ENCODE measurements at places on chromosomes 11 and 22.
A peak's percentile ranks its signal among the peaks of the same experiment; 100 is the strongest.

GRCh38 chr22:31613904-31614296 lies 48.1 kb downstream of the PISD start:
- no peak for DNase-seq

DNA sequence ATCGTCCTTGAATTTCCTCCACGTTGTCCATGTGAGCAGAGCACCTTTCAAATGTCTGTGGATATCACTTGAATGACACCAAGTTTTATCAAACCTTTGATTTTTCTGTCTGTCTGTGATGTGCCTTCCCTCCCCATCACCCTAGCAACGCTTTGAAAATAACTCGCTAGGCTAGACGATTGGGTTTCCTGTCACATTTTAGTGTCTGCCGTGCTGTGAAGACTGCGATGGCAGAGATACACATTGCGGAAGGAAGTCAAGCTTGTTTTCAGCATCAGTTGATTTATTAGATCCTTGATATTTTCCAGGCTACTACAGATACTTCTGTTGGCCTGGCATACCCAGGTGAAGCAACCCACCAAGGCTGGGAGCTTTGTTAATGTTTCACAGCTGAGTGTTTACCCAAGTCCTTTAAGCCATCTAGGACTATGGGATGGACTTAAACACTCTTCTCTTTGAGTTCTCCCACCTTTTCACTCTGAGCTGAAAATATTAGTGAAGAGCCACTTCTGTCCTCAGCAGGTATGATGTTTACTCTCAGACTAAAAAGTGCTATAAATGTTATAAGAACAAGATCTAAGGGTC lies 93.6 kb upstream of the CD44 start:
- DNase-seq: no peak

GRCh38 chr11:34525888-34526657 lies 12.5 kb upstream of the ELF5 start:
- DNase-seq: no peak

GRCh38 chr11:19777039-19777376 lies 64.4 kb downstream of the NAV2 start:
- no peak for DNase-seq

GRCh38 chr22:38733329-38733723 lies 22.5 kb downstream of the SUN2 start:
- no peak for DNase-seq

GRCh38 chr11:93715797-93716396 lies 25.4 kb downstream of the TAF1D start:
- no peak for DNase-seq

GRCh38 chr11:78192911-78193351 lies 4.2 kb downstream of the USP35 start:
- DNase-seq: no peak

GRCh38 chr11:73376803-73377629 lies 817 bp downstream of the RELT start:
- peak; percentile 41 for DNase-seq

- DNase-seq: no peak
These were observed 68.6 kb downstream of the KCNQ1 start for GRCh38 chr11:2513441-2513840.

Data from stimulated activated CD4-positive, alpha-beta T cell treated with anti-CD3 and anti-CD28 coated beads, Interleukin-15, amount 100 ng/mL, for 48 hours (primary cell).